GM18507 (cell line): ENCODE measurements at places on chromosomes 5 and 9.

DNA sequence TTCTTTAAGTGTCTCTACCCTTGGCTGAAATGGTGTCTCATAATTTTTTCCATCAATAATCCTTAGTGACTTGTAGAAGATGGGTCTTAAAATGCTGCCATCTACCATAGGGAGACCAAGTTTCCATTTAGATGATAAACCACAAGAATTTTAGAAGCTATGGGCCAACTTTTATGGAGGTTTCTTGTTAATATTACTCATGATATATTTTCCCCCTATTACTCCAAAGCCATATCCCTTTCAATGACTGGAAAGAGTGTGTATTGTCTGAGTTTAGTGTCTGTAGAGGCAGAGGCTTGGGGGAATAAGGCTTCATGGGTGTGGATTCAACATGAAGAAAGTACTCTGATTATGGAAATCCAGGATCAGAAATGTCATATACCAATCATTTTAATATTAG, 507.3 kb upstream of the TNC start:
- no peak for DNase-seq

GRCh38 chr5:115335301-115335700, 38.8 kb upstream of the CCDC112 start:
- no peak for DNase-seq

DNA sequence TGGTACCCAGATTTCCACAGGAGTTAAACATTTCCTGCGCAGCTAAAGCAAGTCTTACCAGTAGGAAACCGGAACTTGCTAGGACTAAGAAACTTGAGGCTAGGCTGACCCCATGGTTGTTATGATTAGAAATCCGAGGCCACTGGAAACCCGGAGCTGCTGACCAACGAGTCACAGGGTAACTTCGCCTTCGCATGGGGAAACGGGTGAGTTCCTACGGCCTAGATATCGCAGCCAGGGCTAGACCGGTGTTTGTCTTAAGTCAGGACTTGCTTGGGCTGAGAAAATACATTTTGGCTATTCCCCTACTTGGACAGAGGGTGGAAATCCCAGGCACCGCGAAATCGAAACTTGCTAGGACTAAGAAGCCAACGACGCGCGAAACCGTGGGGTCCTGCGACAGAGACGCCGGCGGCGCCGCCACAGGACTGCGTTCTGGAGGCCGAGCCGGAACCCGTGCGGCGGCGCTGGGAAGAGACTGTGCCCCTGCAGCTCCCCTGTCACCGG, 1.6 kb upstream of the ANXA2R start:
- DNase-seq, result no peak

DNA sequence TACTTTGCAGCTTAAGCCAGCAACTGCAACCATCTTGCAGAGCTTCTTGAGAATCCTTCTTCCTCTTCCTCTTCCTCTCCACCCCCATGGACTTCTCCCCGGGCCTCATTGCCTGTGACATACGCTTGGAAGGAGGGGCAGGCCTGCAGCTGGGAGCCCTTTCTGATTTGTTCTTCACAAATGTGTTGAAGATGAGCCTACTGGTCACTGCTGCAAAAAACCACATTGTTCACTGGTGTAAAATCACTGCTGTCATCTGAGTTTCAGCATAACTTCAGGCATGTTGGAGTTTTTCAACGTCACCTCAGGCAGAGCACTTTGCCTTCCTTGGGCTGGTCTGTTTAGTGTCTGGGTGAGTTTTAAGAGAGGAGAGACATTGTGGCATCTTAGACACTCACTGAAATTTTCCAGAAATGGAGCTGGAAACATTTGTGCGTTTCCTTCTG, 7.9 kb downstream of the TJP2 start:
- DNase-seq, result no peak

- DNase-seq, result no peak
Observed at GRCh38 chr5:107466233-107466769, 204.4 kb downstream of the EFNA5 start.

DNA sequence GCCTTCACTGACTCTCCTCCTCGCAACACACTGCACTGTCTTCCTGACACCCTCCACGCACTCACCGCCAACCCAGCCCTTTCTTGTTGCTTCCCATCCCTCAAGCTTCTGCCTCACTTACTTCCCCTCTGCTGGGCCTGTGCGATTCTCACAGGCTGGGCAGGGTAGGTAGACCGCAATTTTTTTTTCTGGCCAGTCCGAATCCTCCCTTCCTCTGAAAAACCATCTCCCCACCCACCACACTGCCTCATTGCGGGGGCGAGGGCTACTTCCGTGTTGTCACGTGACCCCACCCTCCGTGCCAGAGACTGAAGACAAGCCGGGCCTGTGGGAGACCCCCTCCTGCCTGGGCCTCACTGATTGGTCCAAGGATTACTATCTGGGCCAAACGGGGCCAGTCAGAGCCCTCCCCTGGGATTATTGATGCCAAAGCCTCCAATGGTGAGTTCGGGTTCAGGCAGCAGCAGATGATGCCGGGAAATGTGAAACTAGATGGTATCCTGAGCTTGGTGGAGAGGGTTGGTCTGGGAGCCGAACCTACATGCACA, 73.1 kb downstream of the STK10 start:
- peak; percentile 82 for DNase-seq

DNA sequence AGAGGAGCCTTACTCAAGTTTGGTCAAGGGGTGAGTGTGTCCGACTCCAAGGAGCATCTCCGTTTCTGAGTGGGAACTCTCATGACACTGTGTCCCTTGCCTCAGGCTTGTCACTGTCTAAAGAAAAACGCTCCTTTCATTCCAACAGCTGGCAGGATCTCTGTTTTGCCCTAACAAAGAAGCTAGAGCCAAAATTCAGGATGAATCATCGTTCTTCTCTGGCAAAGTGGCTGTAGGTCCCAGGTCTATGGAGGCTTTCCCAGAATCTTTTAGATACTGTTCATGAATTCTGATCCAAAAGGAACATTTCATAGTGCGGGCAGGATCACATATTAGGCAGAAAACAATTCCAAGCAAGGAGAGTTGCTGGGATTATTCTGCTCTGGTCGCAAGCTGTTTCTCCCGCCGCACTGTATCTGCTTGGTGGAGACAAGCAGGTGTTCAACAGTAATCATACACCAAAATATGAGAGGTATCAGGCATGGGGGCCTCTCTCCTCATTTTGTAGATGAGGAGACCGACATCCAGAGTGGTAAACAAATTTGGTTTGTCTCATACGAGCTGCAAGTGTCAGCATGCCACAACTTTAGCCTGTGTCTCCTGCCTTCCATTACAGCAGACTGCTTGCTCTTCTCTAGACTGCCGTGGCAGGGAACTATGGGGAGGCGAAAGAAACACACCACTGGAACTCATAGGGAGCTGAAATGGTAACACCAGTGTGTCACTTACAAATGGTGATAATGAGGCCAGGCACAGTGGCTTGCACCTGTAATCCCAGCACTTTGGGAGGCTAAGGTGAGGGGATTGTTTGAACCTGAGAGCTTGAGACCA, 72.6 kb downstream of the ENTREP1 start:
- DNase-seq, result no peak

DNA sequence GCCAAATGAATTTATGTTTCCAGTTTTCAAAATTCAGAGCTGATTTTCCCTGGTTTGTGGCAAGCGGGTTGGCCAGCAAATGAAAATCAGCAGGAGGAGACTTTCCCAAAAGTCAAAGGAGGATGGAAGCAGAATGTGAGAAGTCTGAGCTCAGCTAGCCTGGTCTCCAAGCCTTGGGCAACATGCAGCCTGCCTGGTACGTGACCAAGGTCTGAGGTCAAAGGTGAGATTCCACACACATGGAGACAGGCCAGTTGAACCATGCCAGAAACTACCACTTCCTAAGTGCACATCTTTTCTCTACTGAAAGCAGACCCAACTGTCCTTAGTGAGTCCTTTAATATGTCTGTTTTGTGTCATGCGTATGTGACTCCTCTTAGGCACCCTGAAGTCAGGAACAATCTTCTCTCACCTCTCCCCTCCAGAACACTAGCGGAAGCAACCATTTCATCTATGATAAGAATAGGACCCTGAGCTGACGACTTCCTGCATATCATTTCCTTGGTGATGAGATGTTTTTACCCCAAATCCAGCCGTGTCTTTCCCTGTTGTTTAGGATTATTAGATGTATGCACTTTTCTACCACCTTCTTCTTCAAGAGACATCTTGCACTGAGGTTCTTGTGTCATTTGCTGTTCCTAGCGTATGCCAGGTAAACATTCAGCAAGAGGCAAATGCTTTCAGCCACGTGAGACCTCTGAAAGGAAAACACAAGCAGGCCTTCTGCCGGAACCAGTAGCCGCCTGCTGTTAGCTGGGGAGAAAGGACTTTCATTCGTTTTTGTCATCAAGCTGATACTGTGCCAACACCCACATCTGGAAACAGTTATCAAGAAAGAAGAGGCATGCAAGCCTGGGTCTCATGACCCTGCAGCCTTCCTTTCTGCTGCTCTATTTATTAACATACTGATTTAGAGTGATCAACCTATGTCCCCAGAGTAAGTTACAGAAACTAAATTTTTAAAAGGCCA, 9.7 kb upstream of the TGFBI start:
- DNase-seq, result no peak
